GM06990 (cell line): ENCODE measurements at places on chromosomes 13 and 19.

DNA sequence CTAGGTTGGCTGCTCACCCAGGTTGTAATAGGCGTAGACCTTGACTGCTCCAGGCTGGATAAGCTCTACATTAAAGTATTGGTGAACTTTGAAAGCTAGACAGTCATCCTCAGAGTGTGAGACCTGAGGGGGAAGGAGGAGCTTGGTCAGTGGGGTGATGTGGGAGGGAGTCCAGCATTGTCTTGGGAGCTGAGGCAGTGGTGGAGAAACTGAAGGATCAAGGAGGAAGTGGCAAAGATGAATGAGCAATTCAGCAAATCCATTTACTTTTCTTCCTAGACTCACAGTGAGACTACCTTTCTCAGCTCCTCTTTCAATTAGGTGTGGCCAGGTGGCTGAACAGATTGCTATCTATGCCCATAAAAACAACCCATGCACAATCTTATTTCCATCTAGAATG is 10.2 kb upstream of the TNFSF14 start:
- no peak for DNase-seq

DNA sequence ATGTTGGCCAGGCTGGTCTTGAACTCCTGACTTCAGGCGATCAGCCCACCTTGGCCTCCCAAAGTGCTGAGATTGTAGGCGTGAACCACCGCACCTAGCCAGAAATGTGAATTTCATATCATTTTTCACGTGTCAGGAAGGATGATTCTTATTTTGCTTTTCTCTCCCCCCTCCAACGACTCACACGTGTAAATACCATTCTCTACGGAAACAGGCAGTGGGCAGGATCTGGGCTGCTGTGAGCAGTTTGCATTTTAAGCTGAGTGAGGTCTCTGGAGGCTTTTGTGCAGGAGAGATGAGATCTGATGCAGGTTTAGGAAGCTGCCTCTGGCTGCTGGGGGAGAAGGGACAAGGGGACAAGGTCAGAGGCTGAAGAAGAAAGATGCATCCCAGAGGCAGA is 11.9 kb downstream of the ANKRD24 start:
- DNase-seq = no peak

DNA sequence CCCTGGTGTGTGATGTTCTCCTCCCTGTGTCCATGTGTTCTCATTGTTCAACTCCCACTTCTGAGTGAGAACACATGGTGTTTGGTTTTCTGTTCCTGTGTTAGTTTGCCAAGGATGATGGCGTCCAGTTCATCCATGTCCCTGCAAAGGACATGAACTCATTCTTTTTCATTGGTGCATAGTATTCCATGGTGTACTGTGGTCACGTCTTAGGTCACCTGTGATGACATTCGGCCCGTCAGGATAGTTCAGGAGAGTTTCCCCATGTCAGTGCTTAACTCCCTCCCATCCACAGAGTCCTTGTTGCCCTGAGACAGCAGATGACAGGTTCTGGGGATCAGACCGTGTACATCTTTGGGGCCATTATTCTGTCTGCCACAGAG is 8.6 kb downstream of the ZNF444 start:
- DNase-seq = no peak

- no peak for DNase-seq
These were observed 118.4 kb downstream of the GPC6 start for GRCh38 chr13:93345024-93345423.

DNA sequence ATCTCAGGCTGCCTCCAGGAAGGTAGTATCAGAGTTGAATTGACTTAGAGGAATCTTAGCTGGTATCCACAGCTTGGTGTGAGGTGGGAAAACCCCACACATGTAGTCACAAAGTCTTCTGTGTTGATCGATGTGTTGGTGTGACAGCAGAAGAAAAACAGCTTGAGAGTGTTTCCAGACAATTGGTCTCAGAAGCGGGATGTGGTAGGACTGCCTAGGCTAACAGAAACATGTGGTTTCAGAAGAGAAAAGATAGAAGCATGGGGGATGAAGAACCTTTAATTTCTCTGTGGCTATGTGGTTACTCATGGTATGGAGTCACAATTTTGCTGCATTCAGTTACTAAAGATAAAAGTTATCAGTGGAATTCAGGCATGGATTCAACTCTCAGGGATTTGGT is 134.7 kb upstream of the SLITRK5 start:
- no peak for DNase-seq

GRCh38 chr13:49315756-49316482 is 68.2 kb downstream of the CDADC1 start:
- no peak for DNase-seq

- no peak for DNase-seq
These were observed 482.2 kb upstream of the NBEA start for GRCh38 chr13:34459856-34460255.

- no peak for DNase-seq
These were observed 27.8 kb upstream of the MIER2 start for GRCh38 chr19:372306-372890.

- DNase-seq = no peak
These were observed 246.4 kb downstream of the GPC5 start for GRCh38 chr13:91644806-91645205.

DNA sequence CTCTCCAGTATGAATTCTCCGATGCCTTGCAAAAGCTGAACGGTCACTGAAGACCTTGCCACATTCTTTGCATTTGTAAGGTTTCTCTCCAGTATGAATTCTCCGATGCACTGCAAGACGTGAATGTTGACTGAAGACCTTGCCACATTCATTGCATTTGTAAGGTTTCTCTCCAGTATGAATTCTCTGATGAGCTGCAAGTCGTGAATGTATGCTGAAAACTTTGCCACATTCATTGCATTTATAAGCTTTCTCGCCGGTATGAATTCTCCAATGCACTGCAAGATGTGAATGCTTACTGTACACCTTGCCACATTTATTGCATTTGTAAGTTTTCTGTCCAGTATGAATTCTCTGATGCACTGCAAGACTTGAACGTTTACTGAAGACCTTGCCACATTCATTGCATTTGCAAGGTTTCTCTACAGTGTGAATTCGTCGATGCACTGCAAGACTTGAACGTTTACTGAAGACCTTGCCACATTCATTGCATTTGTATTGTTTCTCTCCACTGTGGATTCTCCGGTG is 20.0 kb upstream of the ZNF841 start:
- DNase-seq = no peak

DNA sequence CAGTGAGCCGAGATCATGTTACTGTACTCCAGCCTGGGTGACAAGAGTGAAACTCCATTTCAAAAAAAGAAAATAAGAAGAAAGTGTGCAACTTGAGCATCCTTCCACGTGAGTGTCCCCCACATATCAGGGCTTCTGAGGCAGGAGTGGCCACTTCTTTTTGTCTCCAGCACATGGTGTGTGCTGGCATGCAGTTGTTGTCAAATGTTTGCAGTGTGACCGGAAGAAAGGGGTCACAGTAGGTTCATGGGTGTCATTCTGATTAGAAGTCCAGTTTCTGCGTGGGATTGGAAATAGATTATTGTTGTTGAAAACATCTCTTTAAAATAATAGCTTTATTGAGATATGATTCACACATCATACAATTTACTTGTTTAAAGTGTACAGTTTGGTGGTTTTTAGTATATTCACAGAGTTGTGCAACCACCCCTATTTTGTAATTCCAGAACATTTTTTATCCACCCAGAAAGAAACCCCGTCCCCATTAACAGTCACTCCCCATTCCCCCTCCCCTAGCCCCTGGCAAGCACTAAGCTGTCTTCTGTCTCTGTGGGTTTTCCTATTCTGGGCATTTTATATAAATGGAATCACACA is 2.2 kb downstream of the CRTC1 start:
- no peak for DNase-seq

DNA sequence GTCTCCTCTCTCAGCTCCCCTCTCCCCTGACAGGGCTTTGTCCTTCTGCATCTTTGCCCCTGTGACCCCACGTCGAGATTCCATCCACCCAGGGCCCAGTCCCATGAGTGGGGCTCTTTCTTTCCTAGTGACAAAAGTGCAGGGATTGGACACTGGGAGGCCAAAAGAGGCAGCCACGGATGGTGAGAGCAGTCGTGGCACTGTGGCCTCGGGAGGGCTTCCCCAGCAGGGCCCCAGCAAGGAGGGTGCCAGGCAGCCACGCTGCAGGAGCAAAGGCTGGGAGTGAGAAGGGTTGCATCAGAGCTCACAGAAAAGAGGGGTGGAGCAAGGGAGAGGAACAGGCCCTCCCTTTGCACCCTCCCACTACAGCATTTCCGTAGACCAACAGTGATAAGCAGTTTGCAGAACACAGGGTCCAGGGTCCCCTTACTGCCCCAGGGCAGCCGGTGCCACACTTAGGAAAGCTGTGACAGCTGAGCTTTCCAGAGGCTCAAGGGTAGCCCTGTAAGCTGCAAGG is 4.9 kb downstream of the ZSCAN1 start:
- no peak for DNase-seq

GRCh38 chr13:36555151-36555986 is 118.5 kb upstream of the SERTM1 start:
- DNase-seq = no peak

GRCh38 chr19:48631225-48631624 is 6.0 kb downstream of the DBP start:
- no peak for DNase-seq

- DNase-seq = no peak
These were observed 29.4 kb downstream of the CCNE1 start for GRCh38 chr19:29841209-29841558.

DNA sequence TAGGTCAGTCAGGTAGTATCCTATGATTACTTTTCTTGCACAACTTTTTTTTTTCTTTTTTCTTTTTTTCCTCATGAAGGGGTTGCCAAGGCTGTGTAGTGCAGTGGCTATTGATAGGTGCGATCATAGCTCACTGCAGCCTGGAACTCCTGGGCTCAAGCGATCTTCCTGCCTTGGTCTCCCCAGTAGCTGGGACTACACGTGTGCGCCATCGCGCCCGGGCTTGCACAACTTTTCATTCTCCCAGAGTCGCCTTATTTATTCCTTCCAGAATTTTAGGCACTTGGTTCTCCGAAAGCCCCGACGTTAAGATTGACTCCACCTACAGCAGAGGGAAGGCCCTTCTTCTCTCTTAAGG is 867 bp upstream of the ZNF613 start:
- DNase-seq = no peak

DNA sequence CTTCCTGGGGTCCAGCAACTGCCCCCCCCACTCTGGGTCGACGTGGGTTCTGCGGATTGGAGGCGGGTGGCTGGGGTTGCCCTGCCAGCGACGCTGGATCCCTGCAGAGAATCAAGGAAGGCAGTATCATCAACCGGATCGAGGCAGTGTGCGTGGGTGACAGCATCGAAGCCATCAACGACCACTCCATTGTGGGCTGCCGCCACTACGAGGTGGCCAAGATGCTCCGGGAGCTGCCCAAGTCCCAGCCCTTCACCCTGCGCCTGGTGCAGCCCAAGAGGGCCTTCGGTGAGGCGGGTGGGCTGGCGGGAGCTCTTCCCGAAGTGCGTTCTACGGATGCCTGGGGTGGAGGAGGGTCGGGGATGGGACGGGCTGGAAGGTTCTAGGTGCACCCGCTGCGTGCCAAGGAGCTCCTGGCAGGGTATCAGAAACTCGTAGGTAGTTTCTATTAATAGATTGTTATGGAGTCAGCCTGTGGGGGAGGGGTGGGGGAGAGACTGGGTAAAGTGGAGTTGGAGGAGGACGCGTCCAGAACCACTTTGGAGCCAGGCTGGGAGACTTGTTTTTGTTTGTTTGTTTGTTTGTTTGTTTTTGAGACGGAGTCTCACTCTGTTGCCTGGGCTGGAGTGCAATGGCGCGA is 1.5 kb downstream of the GIPC3 start:
- no peak for DNase-seq

GRCh38 chr13:40271271-40271885 is 395.1 kb downstream of the FOXO1 start:
- DNase-seq = no peak

- no peak for DNase-seq
These were observed 6.0 kb upstream of the ZNF765 start for GRCh38 chr19:53388904-53389303.

GRCh38 chr19:43687660-43687997 is 17.7 kb upstream of the PLAUR start:
- DNase-seq = no peak

DNA sequence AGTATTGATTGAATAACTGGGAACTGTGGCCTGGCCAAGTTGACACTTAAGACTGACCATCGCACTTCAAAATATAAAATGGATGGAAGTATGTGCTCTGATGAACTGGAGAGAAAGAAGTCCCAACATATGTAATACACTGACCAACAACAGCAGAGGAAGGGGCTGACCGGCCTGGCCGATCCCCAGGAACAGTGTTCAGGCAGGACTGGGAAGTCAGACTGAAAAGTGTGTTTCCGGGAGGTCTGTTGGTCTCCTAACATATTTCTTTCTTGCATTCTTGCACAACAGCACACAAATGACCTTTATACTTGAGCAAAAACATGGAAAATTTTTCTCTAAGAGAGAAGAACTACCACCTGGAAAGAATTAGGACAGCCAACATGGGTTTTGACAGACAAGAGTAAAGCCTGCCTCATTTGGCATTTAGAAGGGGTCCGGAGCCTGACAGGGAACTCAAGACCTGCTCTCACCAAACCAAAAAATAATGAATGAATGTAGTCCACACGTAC is 297.8 kb downstream of the OXGR1 start:
- no peak for DNase-seq

DNA sequence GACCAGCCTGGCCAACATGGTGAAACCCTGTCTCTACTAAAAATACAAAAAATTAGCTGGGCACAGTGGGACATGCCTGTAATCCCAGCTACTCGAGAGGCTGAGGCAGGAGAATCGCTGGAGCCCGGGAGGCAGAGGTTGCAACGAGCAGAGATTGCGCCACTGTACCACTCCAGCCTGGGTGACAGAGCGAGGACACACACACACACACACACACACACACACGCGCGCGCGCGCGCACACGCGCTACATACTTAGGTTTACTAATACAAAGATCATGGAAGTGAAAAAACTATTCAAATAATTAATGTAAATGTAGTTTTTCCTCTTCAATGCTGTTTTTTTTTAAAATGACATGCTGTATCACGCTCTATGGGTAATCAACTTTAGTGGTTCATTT is 58.5 kb upstream of the ZDHHC20 start:
- no peak for DNase-seq

GRCh38 chr19:29631450-29631849 is 25.4 kb downstream of the POP4 start:
- DNase-seq = no peak

GRCh38 chr13:98921786-98922185 is 56.1 kb downstream of the DOCK9 start:
- DNase-seq = no peak

- no peak for DNase-seq
These were observed 144.1 kb upstream of the SERP2 start for GRCh38 chr13:44229371-44230030.

DNA sequence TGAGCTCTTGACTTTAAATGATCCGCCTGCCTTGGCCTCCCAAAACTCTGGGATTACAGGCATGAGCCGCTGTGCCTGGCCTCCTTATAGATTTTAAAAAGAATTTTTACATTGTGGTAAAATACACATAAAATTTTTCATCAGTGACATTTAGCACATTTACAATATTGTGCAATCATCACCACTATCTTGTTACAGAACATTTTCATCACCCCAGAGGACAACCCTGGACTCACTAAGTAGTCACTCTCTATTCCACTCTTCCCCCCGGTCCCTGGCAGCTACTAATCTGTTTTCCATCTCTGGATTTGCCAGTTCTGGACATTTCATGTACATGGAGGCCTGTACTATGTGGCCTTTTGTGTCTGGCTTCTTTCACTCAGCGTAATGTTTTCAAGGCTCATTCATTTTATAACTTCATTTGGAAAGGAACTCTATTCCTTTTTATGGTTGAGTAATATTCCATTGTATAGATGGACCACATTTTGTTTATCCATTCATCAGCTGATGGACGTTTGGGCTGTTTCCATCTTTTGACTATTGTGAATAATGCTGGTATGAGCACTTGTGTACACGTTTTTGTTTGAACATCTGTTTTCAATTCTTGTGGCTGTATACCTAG is 19.9 kb downstream of the MEGF8 start:
- DNase-seq = no peak

- DNase-seq = no peak
These were observed 2412.4 kb downstream of the PCDH9 start for GRCh38 chr13:64817691-64818090.
